NCI-H446 treated with DMSO at 0.1 percent for 48 hours (cell line): ENCODE measurements at places on chromosomes 4 and X.

- no peak for DNase-seq
Measured at GRCh38 chr4:123340381-123340701, 56.3 kb upstream of the SPRY1 start.

DNA sequence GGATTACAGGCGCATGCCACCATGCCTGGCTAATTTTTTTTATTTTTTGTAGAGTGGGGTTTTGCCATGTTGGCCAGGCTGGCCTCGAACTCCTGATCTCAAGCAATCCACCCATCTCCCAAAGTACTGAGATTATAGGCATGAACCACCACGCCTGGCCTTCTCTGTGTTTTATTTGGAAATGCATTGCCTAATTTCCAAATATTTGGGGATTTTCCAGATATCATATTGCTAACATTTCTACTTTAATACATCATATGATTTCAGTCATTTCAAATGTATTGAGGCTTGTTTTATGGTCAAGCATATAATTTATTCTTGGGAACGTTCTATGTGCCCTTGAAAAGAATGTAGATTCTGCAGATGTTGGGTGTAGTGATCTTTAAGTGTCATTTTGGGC, 38.8 kb downstream of the FGF2 start:
- DNase-seq: no peak

- no peak for DNase-seq
Measured at GRCh38 chr4:112058433-112058832, 86.8 kb upstream of the FAM241A start.

DNA sequence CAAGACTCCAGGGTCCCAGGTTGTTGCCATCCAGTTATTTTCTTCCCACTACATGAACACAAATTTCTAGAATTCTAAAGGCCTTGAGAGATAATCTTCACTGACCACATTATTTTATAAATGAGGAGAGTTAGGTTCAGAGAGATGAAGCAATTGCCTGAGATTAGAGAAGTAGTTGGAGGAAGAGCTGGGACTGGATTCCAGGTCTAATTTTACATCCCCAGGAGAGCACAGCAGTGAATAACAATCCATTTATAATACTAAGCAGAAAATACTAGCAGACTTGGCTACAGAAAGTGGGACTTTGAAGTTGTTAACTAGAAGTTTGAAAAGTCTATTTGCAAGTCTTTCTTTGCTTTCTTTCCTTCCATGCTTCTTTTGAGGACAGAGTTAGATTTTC, 231.3 kb upstream of the S100G start:
- no peak for DNase-seq

DNA sequence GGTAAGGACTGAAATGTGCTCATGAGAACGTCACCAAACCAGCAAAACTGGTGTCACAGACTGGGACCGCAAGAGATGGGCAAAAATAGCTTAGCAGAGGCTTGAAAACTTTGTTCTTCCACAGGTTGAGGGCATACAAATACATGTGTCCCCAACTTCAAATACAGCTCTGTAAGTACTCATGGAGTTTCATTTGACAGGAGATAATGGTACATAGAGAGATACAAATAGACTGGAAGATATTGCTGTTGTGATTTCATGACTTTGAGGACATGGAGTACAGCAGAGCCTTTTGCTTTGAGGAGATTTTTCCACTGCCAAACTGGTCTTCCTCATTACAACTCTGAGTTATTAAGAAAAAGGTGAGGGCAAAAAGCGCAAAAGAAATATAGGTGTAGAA, 70.7 kb downstream of the STX18 start:
- DNase-seq: no peak

- DNase-seq: no peak
Measured at GRCh38 chr4:153296040-153296823, 48.3 kb upstream of the MND1 start.
